ENCODE measurements at places on chromosomes 11 and 22. TPM values are rescaled to one million over a fixed set of nuclear protein-coding genes. Genes with fewer than 3 reads are reported as not detected.

- H3K4me1 ChIP-seq, result no peaks in the 10 kb centered on the region
- no peaks in the 10 kb centered on the region for H3K36me3 ChIP-seq
- no peaks in the 10 kb centered on the region for H3K27me3 ChIP-seq
- no peak overlapping the region for H3K27ac ChIP-seq
- no peak for DNase-seq
Observed at GRCh38 chr22:44855855-44856254, 103.5 kb downstream of the ARHGAP8 start.

DNA sequence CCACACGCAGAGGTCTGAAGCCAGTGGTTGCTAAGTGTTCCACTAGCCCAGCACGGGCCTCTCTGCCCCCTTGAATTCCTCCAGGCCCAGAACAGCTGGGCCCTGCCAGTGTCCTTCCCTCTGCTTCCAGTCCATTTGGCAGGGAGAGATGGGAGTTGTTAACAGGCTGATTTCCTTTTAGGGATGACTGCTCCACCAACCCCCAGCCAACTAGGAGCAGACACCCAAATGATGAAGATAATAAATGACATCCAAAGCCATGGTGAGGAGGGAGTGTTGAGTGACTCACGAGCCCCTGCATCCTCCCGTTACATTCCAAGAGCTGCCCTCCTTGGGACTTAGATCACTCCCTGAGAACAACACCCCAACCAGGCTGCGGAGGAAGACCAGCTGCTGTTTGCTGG is 20.6 kb downstream of the PARVA start:
- H3K36me3 ChIP-seq, result no peaks in the 10 kb centered on the region
- H3K27me3 ChIP-seq, result no peaks in the 10 kb centered on the region
- no peak overlapping the region for H3K4me3 ChIP-seq
- DNase-seq, result no peak

DNA sequence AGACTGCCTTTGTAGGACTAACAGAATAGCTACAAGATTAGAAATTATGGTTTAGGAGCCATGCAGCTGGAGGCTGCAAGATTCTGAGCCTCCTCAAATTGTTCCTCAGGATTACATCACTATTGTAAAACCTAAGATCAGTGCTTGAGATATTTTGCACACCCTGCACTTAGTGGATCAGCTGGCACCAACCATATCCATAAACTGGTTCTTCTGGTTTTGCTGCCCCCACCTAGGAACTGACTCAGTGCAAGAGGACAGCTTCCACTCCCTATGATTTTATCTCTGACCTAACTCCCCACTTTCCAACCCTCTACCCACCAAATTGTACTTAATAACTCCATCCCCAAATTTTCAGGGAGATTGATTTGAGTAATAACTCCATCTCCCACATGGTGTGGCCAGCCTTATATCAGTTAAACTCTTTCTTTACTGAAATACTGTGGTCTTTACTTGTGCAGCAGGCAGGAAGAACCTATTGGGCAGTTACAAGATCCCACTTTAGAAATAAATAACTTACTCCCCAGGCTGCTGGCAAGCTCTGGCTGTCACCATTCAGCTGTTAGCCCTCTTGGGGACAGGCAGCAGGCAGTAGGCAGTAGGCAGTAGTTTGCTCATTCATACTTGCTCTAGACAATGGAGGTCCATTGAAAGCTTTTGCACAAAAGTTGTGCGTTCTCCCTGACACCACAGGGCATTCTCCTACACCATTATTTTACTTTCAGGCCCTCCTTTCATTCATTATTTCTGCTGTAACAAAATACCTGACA is 119.0 kb downstream of the SLC17A6 start:
- no peaks in the 10 kb centered on the region for H3K36me3 ChIP-seq
- no peak for DNase-seq
- H3K27ac ChIP-seq, result no peak overlapping the region
- H3K4me3 ChIP-seq, result no peak overlapping the region
- H3K27me3 ChIP-seq, result peaks cover 3% of the 10 kb centered on the region

DNA sequence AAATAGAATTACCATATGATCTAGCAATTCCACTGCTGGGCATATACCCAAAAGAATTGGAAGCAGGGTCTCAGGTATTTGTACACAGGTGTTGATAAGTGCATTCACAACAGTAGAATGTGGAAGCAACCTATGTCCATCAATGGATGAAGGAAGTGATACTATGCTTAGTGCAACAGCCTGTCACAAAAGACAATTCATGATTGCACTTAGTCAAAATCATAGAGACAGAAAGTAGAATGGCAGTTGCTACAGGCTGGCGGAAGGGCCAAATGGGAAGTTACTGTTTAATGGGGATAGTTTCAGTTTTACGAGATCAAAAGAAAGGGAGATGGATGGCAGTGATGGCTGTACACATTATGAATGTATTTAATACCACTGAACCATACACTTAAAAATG is 42.0 kb downstream of the SGSM3 start:
- peaks cover 34% of the 10 kb centered on the region for H3K4me1 ChIP-seq
- no peak for DNase-seq
- no peaks in the 10 kb centered on the region for H3K27me3 ChIP-seq
- peaks cover 59% of the 10 kb centered on the region for H3K36me3 ChIP-seq
- H3K27ac ChIP-seq, result peak overlapping the region; percentile 51

- no peaks in the 10 kb centered on the region for H3K4me1 ChIP-seq
- no peak overlapping the region for H3K27ac ChIP-seq
Observed at GRCh38 chr11:41799754-41800153, 340.3 kb upstream of the LRRC4C start.

DNA sequence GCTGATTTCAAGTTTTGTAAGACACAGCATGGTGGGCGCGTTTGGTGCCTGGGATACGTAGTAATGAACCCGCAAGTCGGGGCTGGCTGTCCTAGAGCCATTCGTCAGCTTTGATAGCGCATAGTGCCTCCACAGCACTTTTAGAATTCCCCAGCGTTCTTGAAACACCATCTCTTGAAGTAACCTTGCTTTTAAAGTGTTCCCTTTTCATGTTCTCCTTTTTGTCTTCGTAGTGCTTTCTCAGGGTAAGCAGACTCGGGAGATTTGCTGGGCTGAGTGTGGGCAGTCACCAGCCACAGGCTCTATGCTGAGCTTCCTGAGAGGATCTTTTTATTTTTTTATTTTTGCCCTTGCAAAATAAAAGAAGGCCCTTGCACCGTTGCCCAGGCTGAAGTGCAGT is 39.6 kb upstream of the CTTN start:
- no peak overlapping the region for H3K27ac ChIP-seq
- H3K4me1 ChIP-seq, result peaks cover under 1% of the 10 kb centered on the region
- no peak for DNase-seq

DNA sequence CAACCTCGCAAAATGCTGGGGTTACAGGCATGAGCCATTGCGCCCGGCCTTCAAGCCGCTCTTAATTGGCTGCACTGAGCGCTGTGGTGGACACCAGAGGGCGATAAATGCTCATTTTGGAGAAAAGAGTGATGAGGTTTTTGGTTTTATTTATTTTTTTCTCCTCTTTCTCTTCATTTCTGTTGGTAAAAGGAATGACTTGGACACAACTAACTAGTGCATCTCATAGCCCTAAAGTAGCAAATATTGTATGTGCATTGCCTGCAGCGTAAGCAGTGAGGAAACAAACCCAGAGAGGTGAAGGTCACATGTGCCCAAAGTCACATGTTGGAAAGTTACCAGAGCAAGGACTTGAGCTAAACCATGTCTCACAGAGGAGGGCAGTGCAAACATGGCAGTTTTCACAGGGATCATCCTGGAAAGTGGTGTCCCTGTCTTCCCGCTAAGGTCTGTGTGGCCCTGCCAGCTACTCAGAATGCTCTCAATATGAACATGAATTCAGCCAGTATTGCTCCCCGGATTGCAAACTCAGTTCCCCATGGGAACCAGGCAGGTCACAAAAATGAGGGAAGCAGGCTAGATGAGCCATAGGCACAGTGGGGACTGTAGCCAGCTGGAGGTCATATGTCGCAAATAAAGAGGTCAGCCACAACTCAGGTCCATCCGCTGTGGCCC is 8.6 kb upstream of the CD82 start:
- peaks cover 40% of the 10 kb centered on the region for H3K4me1 ChIP-seq
- H3K27me3 ChIP-seq, result peaks cover 6% of the 10 kb centered on the region
- H3K4me3 ChIP-seq, result no peak overlapping the region
- peak overlapping the region; percentile 62 for H3K27ac ChIP-seq
- DNase-seq, result peak; percentile 77

DNA sequence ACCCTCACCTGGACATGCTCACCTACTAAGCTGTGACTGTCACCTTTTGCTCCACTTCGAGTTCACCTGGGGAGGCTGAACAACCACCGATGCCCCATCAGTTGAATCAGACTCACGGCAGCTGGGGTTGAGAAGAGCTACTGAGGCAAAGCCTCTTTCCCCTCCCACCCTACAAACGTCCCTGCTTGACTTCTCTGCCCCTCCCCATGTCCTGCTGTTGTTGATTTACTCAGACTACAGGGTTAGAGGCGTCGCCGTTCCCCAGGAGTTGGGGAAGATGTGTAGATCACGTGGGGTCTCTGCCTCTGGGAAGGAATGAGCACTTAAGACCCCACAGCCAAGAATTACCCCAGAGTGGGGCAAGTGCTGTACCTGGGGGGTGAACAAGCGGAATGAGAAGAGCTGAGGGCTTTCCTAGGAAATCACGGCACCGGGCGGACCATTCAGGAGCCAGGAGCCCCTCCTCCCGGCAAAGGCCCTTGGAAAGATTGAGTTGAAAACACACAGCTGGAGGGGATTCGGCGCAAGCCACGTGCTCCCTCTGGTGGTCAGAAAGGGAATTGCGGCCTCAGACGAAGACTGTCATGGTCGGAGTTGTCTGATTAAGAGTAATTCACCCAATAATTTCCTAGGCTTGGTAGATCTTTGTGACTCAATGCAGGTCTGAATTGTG is 7.0 kb downstream of the FXYD2 start:
- H3K4me3 ChIP-seq, result peak overlapping the region; percentile 47
- H3K36me3 ChIP-seq, result no peaks in the 10 kb centered on the region
- peak; percentile 92 for DNase-seq
- H3K4me1 ChIP-seq, result peaks cover 81% of the 10 kb centered on the region
- H3K27me3 ChIP-seq, result no peaks in the 10 kb centered on the region

DNA sequence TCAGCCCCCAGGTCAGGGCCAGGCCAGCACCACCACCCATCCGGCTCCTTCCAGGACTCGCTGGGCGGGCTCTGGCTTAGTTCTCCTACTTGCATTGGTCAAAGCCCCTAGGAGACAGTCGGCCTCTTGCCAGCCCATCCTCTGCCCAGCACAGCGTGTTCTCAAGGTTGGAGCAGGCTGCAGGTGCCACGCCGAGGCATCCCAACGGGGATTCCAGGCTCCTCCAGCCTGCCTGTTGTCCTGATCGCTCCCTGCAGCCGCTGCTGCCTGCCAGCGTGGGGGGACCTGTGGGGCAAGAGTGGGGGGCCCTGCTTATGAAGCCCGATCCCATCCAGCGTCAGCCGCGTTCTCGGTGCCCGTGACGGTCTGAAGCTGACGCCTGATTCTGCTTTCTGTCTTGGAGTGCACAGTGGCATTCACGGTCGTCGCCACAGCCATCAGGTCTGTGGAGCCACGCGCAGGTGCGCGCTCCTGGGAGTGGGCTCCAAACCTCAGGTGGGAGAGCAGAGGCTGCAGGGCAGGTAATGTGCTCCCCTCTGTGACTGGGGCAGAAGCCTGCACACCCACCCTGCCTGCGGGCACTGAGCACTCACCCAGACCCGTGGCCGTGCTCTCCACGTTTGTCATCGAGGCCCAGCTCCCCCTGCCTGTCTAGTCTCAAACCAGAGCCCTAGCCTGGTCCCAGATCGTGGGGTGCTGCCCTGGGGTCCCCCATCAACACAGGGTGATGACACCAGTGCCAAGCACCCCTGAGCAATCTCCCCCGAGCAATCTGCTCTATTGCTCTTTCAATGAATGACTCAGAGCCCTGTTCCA is 991.6 kb downstream of the BRD1 start:
- peaks cover 2% of the 10 kb centered on the region for H3K36me3 ChIP-seq
- no peaks in the 10 kb centered on the region for H3K27me3 ChIP-seq
- H3K27ac ChIP-seq, result no peak overlapping the region
- DNase-seq, result no peak
- H3K4me1 ChIP-seq, result no peaks in the 10 kb centered on the region
- no peak overlapping the region for H3K4me3 ChIP-seq

- peaks cover 3% of the 10 kb centered on the region for H3K4me1 ChIP-seq
- no peak for DNase-seq
- H3K27ac ChIP-seq, result no peak overlapping the region
- no peaks in the 10 kb centered on the region for H3K27me3 ChIP-seq
- peaks cover 2% of the 10 kb centered on the region for H3K36me3 ChIP-seq
Observed at GRCh38 chr22:38524429-38524828, 18.3 kb upstream of the DDX17 start.

DNA sequence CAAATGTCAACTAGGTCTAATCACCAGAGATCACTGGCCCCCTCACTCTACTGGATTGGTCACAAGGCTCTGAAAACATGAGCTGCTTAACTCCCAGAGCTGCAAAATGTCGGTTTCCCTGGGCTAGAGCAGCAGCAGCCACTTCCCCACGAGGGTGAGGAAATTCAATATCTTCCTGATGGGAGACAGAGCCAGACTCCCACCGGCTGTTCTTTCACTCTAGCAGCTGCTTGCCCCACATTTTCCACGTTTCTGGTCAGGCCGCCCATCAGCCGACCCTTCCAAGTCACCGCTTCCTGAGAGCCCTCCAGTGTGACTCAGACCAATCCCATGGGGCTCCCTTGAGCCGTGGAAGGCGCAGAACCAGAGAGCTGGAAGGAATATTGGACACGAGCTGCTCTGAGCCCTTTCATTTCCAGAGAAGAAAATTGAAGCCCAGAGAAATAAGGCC is 227.0 kb downstream of the ADAMTS15 start:
- no peak for DNase-seq
- no peaks in the 10 kb centered on the region for H3K4me1 ChIP-seq
- no peak overlapping the region for H3K27ac ChIP-seq
- no peak overlapping the region for H3K4me3 ChIP-seq
- no peaks in the 10 kb centered on the region for H3K36me3 ChIP-seq
- H3K27me3 ChIP-seq, result no peaks in the 10 kb centered on the region

DNA sequence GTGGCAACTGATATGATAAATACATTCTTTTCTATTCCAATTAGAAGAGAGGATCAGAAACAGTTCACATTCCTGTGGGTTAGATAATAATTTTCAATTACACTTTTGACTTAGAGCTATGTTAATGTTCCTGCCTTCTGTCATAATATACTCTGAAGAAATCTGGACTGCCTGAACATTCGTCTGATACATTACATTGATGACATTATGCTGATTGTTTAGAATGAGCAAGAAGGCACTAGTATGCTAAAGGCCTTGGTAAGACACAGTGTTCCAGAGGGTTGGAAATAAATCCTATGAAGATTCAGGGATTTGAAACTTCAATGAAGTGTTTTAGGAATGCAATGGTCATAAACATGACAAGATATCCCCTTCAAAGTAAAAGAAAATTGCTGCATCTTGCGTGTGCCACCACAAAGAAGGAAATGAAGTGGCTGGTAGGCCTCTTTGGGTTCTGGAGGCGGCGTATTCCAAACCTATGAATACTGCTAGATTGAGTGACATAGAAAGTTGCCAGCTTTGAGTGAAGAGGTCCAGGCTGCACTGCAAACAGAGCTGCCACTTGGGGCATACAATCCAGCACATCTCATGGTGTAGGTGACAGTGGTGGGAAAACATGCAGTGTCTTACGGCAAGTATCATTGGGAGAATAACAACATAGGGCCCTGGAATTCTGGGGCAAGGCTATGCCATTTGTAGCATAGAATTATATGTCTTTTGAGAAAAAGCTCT is 21.2 kb upstream of the PDE3B start:
- no peak for DNase-seq
- H3K4me3 ChIP-seq, result no peak overlapping the region
- no peaks in the 10 kb centered on the region for H3K27me3 ChIP-seq
- H3K4me1 ChIP-seq, result peaks cover 39% of the 10 kb centered on the region
- no peak overlapping the region for H3K27ac ChIP-seq

KDM2A gene
- 90.3 TPM for total RNA-seq

MYO7A gene
- total RNA-seq, result not detected

TSGA10IP gene
- total RNA-seq, result not detected

PDGFB gene
- total RNA-seq, result 0.34 TPM

PTGDR2 gene
- 3.4 TPM for total RNA-seq

MYO18B gene
- total RNA-seq, result 1.2 TPM

PHETA2 gene
- total RNA-seq, result 1.9 TPM

Data from activated CD8-positive, alpha-beta T cell treated with anti-CD3 and anti-CD28 coated beads, Interleukin-2, amount 10 ng/mL, durations not matched to agents 7 days and 5 days (primary cell).